ENCODE measurements at places on chromosomes 1 and 21.

- no peak for DNase-seq
Observed at GRCh38 chr1:1809489-1809888, 31.2 kb upstream of the NADK start.

- no peak for DNase-seq
Observed at GRCh38 chr1:47569681-47570470, 132.0 kb downstream of the FOXD2 start.

GRCh38 chr1:227765261-227766014 is 30.2 kb downstream of the SNAP47 start:
- DNase-seq = no peak

DNA sequence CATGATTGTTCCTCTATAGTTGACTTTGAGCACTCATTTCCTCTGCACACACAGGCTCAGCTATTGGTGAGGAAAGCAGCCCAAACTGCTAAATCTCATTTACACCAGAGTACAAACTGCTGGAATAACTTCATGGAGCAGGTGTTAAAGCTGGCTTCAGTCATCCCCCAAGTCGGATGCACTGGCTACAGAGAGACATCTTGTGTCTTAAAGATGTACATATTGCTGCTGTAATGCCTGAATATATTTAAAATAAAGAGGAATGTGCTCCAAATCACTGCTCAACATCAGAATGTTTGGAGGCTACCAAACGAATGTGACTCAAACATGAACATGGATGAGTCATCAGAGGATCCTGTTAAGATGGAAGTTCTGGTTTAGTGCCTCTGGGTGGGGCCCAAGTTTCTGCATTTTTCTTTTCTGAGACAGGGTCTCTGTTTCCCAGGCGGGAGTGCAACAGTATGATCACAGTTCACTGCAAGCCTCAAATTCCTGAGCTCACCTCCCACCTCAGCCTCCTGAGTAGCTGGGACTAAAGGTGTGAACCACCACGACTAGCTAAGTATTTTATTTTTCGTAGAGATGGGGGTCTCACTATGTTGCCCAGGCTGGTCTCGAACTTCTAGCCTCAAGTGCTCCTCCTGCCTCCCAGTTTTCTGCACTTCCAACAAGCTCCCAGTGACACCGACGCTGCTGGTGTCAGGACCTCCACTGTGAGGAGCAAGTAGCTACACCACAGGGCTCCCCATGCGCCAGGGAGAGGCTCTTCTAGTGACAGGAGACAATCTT is 79.0 kb upstream of the KRTAP19-8 start:
- no peak for DNase-seq

GRCh38 chr1:114341299-114341698 is 169.7 kb downstream of the TRIM33 start:
- DNase-seq = no peak

- no peak for DNase-seq
Observed at GRCh38 chr1:179124873-179125272, 43.0 kb downstream of the TOR3A start.

DNA sequence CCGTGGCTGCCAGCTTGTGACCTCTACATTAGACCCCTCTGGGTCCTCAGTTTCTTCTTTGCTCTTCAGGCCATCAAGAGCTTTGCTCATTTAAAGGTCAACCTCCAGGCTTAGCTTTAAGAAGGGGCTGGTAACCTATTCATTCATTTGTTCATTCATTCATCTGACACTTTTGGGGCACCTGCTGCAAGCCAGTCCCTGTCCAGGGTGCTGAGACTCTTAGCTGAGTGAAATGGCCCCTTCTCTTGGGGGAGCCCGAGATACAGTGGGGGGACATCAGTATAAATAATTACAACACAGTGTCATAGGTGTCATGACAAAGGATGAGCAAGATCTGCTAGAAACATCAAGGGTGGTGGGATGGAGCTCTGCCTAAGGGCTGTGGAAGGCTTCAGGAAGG is 10.5 kb upstream of the TTC4 start:
- DNase-seq = no peak

- DNase-seq = no peak
Observed at GRCh38 chr1:201630582-201630981, 91.7 kb downstream of the NAV1 start.

DNA sequence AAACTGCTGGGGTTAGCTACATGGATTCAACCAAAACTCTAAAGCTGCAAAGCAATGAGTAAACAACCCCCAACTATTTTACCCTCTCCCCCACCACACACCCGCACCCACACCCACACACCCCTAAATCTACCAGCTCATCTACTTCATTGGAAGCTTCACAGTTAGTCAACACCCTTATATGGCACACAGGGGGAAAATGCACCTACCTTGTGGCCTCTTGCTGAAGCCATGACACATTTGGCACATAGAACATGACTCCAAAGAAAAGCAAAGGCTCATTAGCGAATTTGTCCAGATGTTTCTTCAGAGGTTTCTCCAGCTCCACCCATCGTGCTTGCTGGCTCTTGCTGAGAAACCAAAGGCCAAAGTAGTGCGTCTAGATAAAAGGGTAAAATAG is 99.8 kb downstream of the PTPN14 start:
- no peak for DNase-seq

GRCh38 chr1:246483569-246483933 is 23.5 kb downstream of the SMYD3 start:
- DNase-seq = no peak

GRCh38 chr1:115927971-115928370 is 48.3 kb upstream of the SLC22A15 start:
- DNase-seq = no peak

DNA sequence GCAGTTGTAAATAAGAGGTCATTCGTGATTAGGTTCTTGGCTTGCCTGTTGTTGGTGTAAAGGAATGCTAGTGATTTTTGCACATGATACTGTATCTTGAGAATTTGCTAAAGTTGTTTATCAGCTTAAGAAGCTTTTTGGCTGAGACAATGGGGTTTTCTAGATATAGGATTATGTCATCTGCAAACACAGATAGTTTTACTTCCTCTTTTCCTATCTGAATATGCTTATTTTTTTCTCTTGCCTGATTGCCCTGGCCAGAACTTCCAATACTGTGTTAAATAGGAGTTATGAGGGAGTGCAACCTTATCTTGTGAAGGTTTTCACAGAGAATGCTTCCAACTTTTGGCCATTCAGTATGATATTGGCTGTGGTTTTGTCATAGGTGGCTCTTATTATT is 576.1 kb upstream of the RGS18 start:
- DNase-seq = no peak

DNA sequence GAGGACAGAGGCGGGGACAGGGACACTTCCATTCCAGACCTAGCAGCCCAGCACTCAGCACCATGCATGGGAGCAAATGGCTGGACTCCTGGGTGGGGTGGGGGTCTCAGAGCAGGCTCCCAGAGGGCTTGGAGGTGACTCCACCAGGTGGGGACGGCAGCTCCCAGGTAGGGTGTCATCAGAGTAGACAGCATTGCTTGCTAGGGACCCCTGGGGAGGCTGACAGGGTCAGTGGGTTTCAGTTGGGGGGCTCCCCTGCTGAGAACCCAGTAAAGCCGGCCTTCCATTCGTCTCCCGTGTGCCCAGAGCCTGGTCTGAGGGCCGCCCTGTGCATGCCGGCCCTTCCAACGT is 4.8 kb upstream of the GJC2 start:
- no peak for DNase-seq

GRCh38 chr1:235018161-235018560 is 110.5 kb downstream of the TOMM20 start:
- DNase-seq = no peak

GRCh38 chr1:213201380-213202155 is 150.5 kb downstream of the RPS6KC1 start:
- no peak for DNase-seq

DNA sequence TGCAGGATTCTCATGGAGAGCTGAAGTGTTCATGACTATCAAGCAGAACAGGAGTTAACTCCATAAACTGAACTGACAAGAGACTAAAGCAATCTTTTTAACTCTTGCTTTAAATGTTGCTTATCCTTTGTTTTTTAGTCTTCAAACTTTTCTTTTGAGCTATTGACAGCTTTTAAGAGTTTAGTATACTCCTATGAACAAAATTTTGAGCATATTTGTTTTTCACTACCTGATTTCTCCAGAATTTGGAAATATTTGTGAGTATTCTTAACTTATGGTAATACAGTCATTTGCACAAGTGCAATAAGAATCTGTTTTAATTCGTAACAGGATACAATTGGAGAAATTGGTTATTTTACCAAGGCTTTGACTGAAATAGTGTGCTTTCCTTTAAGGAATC is 7.2 kb downstream of the DNAI4 start:
- no peak for DNase-seq

- no peak for DNase-seq
Observed at GRCh38 chr1:119139857-119140176, 636 bp downstream of the WARS2 start.

DNA sequence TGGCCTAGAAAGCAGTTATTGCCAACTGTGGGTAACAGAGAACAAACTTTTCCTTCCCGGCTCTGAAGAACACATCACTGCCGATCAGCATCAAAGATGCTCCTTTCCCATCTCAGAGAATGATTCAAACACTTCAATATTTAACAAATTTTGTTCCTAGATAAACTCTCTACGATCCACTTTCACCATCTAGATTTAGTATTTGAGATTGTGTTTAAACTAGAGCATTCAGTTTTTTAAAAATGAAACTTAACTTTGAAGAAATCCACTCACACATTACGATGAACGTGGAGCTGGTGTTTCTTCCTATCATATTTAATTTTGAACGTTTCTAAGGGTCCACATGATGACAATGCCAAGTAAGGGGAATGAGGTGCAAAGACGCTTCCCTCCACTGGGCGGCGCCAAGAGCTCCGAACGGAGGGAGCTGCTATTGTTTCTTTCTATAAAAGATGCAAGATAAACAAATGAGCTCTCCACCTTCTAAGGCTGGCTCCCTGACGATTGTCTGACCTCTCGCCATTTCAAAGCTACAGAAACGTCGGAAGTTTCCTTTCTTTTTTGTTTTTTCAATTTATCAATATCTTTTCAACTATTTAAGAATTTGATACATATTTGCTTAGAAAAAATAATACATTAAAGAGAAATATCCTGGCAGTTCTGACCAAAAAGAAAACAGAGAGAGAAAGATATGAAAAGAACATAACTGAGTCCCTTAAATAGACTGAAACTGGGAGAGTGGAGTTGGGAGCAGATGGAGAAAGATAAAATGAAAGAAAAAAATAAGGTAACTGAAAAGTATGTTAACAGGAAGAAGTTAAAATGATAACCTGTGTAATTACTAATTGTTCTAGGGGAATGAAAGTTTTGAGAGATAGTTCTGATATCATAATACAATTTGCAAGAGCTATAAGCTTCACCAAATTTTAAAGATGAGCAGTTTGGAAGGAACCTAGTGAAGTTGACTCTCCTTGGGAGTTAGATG is 4.4 kb upstream of the BARHL2 start:
- no peak for DNase-seq

- no peak for DNase-seq
Observed at GRCh38 chr1:190029441-190029840, 448.2 kb downstream of the BRINP3 start.

GRCh38 chr1:44511363-44511762 is 106.3 kb downstream of the RNF220 start:
- no peak for DNase-seq

DNA sequence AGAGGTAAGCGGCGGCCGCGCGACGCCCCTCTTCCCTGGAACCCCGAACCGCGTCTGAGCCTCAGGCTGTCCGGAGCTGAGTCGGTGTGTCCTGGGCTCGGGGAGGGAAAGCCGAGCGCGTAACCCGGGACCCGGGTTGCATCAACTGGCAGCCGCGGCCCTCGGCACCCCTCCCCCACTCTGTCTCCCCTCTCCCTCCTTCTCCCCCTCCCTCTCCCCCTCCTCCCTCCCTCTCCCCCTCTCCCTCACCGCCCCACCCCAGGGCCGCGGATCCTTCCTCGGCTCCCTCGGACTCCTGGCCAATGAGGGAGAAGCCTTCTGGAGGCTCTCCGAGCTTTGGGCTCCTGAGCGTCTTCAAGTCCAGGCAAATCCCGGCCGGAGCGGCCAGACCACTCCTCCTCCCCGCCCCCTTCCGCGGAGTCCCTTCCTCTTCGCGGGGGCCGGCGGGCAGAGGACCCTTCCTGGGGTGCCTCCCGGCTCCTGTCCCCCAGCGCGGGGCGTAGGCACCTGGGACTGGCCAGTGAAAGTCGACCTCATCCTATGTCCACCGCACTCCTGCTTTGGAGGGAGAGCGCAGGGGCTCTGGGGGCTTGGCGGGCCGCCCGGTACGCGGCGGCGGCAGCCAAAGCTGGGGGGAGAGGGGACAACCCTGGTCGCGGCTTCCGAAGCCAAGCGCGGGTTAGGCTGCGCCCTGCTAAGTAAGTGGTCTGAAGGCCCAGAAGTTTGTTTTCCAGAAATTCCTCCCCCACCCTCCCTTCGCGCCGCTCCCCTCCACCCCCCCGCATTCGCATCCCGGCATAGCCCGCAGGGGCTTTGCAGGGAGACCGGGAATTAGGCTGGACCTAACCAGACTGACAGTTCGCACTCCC is 850 bp downstream of the SESN2 start:
- DNase-seq = no peak

DNA sequence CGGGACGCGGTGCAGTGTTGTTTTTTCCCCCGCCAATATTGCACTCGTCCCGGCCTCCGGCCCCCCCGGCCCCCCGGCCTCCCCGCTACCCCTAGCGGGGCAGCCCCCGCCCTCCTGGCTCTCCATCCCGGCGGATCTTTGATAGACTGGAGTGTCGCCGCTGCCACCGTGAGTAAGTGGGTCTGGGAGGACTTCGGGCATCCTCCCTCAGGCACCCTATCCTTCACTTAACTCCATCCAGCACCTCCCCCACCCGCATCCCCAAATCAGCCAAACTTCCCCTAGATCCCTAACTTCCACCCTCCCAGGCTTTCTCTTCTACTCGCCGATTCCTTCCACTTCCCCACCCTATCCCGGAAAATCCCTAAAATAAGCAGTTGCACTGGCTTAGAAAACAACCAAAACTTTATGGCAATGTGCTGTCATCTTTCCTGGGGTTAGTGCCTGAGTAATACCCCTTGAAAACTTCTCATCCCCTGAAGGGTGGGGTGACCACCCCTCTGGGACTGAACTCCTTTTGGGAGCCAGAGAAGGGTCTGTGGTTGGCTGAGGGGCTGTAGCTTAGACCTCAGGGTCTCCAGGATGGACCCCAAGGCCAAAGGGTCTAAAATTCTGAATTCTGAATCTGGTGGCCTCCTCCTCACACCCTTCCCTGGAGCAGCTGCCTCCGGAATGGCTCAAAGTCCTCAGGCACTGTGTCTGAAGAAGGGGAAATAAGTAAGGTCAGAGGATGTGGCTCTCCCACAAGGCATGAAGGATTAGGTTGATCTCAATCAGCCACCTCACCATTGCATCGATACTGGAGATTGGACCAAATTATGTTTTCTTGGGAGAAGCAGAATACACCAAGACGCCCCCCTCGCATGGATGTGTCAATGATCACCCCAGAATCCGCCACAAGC is 12.2 kb downstream of the THBS3 start:
- no peak for DNase-seq

- no peak for DNase-seq
Observed at GRCh38 chr1:18901952-18902522, 318 bp downstream of the ALDH4A1 start.

GRCh38 chr1:33443705-33444180 is 12.8 kb upstream of the PHC2 start:
- DNase-seq = no peak

GRCh38 chr1:210779269-210779668 is 354.7 kb downstream of the KCNH1 start:
- no peak for DNase-seq

GRCh38 chr21:25402134-25402961 is 204.9 kb downstream of the MRPL39 start:
- no peak for DNase-seq
